ENCODE measurements at places on chromosomes 5 and 9.
A peak's percentile ranks its signal among the peaks of the same experiment; 100 is the strongest.

- DNase-seq = no peak
Measured at GRCh38 chr9:4755026-4755609, 14.1 kb upstream of the AK3 start.

- DNase-seq = no peak
Measured at GRCh38 chr9:123421801-123422455, 65.9 kb downstream of the CRB2 start.

GRCh38 chr9:97491216-97491999, 10.1 kb upstream of the TMOD1 start:
- DNase-seq = no peak

DNA sequence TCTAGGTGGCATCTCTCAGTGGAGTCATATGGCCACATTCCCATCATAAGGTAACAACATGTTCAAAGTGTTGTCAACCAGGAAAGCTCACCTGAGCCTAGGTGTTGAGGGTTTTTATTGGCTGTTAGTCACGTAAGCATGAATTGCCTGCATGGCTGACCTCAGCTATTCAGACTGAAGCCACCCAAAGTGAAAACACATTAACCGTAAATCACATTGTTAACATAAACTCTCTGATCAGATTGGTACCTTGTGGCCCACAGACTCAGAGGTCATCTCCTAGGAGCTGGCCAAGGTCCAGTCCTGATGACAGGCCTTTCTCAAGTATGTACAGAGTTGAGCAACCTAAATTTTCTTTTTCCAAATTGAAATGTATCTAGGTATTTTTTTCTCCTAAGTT, 26.7 kb downstream of the SRFBP1 start:
- no peak for DNase-seq

GRCh38 chr5:643811-644271, 31.7 kb downstream of the CEP72 start:
- no peak for DNase-seq

DNA sequence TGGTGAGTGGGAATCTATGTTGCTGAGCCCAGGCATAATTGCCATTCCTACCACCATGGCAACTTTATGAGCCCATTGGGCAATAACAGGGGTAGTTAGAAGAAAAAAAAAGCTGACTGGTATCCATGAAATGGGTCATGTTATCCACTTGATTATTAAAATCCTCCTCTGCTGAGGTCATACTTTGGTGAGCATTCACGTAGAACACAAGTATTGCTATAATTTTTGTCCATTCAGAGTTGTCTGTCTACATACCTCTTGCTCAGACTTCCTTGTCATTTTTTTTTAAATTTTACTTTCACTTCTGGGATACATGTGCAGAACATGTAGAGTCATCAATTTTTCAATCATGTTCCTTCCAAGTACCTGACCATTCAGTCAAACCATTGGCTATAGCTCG, 780.8 kb upstream of the ARRDC3 start:
- no peak for DNase-seq

- DNase-seq = peak; percentile 44
Measured at GRCh38 chr5:172110260-172110815, 77.7 kb downstream of the STK10 start.

DNA sequence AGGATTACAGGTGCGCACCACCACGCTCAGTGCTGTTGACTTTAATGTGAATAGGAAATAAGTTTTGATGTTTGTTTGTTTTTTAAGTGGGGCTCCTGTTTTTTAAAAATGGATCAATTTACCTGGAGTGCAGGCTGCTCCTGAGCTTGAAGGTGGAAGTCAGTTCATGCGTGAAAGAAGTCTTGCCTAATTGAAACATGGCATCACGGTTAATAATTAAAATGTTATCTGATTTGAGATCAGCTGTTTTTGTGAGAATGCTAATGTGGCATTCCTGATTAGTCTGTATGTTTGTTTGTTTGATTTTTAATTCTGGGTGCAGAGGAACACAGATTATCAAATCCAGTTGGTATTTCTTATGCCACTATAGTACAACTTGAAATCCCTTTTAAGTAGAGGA, 6.5 kb downstream of the SFXN1 start:
- DNase-seq = no peak

- DNase-seq = peak; percentile 33
Measured at GRCh38 chr9:112971415-112971814, 40.6 kb downstream of the ZNF883 start.

GRCh38 chr9:130765137-130766020, 69.7 kb upstream of the ABL1 start:
- no peak for DNase-seq

DNA sequence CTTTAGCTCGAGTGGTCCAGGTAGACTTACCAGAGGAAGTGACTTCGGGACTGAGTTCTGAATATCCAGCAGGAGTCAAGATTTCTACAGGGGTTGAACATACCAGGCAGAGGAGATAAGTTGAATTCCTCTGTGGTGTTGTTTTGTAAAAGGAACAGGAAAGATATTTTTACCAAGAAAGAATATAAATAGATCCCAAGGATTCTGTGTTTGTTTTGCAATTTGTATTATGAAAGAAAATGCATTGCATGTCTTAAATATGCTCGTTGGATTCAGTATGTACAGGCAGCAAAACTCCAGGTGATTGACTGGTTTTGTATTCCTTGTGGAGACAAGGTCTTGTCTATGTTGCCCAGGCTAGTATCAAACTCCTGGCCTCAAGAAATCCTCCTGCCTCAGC, 197.8 kb downstream of the FRMD3 start:
- no peak for DNase-seq

All from cardiac muscle cell (in vitro differentiated cells and primary cell).